ENCODE measurements at places on chromosomes 3 and 15.
A peak's percentile ranks its signal among the peaks of the same experiment; 100 is the strongest.

DNA sequence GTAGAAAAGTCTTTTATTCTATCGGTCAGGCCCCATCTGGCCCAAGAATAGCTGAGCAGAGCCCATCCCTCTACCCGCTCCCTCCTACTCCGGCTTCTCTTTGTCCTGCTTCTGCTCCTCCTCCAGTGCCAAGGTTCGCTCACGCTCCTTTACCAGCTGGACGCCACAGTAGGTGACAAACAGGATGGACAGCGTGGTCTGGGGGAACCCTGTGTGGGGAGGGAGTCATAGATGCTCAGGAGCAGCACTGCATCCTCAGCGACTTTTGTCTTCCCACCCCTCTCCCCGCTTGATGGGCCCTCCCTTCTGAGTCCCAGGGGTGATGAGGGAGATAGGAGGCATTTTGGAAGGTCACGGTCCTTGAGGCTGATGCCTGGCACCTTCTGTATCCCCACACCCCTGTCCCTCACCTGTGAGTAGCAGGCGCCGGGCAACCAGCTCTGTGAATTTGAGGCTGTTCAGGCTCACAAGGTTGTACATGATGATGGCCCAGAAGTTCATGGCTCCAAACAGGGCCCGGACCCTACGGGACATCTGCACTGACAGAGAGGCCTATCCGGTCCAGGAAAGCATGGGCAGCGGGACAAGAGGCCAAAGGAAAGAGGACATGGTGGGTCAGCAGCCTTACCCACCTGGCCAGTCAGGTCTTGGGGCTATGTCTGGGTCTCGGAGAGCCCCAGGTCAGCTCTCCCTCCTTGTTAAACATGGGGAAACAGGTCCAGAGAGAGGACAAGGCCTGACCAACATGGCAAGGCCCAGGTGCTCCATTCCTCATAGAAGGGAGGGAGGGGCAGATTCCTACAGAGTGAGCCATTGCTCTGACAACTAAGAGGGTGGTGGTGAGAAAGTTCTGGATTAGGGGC is 7.6 kb downstream of the KLHL40 start:
- no peak for DNase-seq

- no peak for DNase-seq
Measured at GRCh38 chr3:44762690-44763089, 1.1 kb downstream of the KIF15 start.

DNA sequence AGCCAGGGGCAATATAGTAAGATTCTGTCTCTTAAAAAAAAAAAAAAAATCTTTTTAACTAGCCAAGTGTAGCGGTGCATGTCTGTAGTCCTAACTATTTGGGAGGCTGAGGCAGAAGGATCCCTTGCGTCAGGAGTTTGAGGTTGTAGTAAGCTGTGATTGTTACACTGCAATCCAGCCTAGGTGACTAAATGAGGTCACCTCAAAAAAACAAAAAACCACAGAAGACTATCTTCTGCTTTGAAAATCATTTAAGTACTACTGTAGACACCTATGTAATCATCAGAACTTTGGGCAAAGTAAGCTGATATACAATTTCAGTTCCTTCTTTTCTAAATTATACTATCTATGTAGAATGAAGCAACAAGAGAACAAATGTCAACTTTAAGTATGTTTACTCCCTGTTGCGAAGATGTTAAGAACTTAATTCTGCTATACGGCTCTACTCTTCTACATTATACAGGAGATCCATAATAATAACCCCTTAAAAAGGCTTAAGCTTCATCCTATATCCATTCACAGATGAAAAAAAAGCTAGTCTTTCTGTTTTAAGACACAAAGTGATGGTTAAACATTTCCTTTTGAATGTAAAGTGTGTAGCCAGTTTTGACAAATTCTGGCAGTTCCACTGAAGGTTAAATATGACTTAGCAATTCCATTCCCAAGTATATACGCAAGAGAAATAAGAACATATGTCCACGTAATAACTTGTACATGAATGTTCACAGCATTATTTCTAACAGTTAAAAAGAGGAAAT is 15.2 kb downstream of the DAZL start:
- DNase-seq: no peak

GRCh38 chr3:155555479-155556060 is 189.3 kb downstream of the PLCH1 start:
- peak; percentile 54 for DNase-seq

GRCh38 chr15:67035886-67036285 is 29.5 kb upstream of the SMAD3 start:
- no peak for DNase-seq
